NCI-H1105 treated with DMSO at 0.1 percent for 48 hours (cell line): ENCODE measurements at places on chromosomes 6 and 20.
A peak's percentile ranks its signal among the peaks of the same experiment; 100 is the strongest.

DNA sequence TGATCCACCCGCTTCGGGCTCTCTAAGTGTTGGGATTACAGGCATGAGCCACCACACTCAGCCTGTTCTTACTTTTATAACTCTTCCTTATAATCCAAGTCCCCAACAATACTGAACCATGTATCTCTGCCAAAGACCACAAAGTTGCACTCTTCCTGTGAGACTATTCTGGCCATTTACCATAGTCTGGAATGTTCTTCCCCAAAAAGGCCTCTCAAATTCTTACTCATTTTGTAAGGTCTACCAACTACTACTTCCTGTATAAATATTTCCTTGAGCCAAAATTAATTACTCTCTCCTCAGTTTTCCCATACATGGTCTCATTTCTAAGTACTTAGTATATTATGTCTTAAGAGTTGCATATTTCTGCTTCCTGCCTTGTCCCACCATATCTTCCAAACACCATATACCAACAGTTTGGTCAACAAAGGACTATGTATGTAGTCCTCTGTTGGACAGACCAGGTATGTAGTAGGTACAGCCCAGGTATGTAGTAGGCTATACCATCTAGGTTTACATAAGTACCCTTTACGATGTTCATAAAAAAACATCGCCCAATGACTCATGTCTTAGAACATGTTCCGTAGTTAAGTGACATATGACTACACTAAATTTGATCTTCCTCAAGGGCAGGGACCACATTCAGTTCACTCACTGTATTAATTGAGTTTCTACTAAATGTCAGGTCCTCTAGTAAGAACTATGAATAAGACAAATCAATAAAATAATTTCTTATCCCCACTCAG is 22.0 kb downstream of the RANBP9 start:
- no peak for DNase-seq

- DNase-seq: no peak
These were observed 21.9 kb downstream of the FBXL4 start for GRCh38 chr6:98925831-98926230.

DNA sequence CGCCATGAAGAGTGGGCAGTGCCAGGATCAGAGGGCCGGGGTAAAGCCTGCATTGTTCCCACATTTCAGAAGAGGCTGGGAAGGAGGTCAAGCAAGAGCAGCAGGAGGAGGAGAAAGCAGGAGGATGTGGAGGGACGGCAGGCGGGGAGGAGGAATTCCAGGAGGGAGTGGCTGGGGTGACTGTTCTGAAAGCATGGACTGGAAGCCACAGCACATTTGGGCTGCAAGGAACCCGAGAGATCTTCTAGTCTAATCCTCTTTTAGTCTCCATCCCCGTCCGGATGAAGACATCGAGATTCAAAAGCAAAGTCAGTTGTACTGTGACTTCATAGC is 76.9 kb downstream of the FAM50B start:
- no peak for DNase-seq

DNA sequence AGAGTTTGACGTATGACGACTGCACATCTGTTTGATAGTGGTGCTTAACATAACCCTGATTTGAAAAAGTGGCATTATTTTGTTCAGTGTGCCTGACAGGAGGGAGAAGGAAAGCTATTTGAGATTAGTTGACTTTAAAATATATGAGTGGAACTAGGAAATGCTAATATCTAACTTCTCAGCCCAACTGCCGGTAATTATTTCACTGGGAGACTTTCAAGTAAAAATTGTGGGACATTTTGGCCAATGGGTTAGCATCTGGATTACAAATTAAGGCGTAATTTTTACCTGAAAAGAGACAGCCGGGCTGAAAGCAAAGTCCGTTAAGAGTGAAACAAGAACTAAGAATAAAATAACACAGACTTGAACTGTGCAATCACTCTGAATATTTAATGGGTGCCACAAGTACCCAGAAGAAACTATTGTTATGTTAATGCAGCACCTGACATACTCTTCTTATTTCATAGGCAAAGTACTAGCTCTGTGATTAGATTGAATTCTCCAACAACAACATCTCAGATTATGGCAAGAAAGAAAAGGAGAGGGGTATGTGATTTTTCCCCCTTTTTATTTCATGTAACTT is 2.0 kb downstream of the HEY2 start:
- no peak for DNase-seq

DNA sequence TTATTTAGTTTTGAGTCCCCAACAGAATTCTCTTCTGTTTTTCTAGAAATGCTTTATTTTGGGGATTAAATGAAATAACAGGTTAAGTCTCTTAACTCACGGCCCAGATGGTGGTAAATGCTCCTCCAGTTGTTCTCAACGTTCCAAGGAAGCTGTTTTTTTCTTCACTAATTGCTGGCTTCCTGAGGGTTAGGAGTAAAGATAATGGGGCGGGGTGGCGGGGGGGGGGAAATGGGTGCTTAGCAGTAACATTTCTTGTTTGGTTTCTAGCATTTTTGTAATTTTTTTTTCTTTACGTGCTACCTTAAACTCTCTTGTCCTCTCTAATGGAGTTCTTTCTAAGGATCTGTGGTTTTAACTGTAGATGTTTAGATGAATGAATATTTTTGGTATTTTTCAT is 2.2 kb downstream of the SRSF3 start:
- DNase-seq: no peak

GRCh38 chr6:133891149-133891926 is 2.4 kb downstream of the TCF21 start:
- DNase-seq: peak; percentile 71
